ENCODE measurements at places on chromosomes 7 and 10. TPM values are rescaled to one million over a fixed set of nuclear protein-coding genes. Genes with fewer than 3 reads are reported as not detected.

The FBXL13 gene
- 38.7 TPM for total RNA-seq

The WASHC2A gene
- total RNA-seq = 34.6 TPM

The GATA3 gene
- 0.12 TPM for total RNA-seq

The APBB1IP gene
- not detected for total RNA-seq

The NCF1 gene
- not detected for total RNA-seq

DNA sequence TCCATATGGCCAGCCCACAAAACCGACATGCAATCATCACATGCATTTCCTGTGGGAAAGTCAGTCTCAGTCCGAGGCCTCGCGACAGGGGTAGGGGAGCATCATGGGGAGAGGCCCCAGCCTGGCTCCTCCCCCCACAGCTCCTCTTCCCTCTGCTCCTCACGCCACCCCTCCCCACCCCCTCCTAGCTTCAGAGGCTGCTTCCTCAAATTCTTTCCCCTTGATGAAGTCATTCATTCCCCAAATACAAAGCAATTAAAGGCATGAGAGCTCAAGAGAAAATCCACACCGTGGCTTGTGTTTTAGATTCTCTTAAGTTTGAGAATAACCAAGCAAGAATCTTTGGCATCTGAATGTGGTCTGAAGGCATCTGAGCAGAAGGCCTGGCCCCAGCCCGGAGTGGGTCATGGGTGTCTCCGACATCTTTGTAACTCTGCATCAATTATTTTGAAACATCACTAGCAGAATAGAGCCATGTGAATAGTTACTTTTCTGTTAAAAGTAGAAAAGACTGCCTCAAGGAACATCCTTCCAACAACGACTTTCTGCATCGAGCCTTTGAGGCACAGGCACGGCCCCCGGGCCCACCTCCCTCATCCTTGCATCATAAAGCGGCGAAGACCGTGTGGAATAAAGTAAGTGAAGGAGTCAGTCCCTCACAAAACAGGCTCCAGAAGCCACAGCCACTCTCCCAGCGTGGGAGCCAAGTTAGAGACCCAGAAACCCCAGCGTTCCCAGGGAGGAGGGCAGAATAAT, 90.9 kb downstream of the DIP2C start:
- no peak for DNase-seq

DNA sequence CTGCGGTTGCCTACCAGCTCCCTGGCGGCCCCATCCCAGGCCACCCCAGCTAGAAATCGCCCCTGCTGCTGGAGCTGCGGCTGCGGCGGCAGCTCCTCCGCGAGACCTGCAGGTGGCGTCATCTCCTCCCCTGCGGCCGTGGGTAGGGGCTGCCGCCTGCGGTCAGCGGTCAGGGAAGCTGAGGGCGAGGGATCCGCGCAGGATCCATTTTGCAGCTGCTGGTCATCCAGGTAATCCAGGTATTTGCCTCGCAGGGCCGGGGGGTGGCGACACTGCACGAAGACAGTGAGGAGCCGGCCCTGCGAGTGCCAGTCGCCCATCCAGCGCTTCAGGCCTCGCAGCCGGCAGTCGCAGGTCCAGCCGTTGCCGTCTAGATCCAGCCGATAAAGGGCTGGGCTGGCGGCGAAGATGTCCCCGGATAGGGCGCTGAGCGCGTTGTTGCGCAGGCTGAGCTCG, 1.5 kb downstream of the TRIL start:
- DNase-seq = no peak

- DNase-seq = no peak
Observed at GRCh38 chr10:93334181-93334580, 148.0 kb downstream of the MYOF start.

DNA sequence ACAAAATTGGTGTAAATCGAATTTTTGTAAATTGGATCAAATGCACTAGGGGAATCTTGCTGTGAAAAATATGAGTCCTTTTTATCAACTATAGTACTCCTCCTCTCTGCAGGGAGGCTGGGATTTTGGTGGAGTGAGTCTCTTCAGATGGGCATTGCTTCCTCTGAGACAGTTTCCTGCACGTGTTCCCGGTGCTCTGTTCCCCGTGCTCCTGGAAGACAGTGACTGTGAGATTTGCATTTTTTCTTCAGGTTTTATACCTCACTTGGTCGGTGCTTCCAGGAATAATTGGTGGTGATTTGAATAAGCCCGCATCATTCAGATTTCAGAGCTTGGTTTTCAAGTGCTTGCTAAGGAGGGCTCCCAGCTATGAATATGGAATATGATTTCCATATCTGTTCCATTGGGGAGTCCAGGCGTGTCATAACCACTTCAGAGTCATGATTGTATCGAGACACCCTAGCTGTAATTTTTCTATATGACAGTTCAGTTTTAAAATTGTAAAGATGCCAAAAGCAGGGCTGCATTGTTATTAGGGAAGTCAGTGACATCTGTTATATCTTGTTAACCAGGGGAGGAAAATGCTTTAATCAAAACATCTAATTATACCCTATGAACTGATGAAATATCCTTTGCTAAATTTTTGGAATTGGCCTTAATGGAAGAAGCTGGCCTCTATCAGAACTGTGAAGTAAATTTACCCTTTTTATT, 12.3 kb downstream of the AUTS2 start:
- DNase-seq = no peak

DNA sequence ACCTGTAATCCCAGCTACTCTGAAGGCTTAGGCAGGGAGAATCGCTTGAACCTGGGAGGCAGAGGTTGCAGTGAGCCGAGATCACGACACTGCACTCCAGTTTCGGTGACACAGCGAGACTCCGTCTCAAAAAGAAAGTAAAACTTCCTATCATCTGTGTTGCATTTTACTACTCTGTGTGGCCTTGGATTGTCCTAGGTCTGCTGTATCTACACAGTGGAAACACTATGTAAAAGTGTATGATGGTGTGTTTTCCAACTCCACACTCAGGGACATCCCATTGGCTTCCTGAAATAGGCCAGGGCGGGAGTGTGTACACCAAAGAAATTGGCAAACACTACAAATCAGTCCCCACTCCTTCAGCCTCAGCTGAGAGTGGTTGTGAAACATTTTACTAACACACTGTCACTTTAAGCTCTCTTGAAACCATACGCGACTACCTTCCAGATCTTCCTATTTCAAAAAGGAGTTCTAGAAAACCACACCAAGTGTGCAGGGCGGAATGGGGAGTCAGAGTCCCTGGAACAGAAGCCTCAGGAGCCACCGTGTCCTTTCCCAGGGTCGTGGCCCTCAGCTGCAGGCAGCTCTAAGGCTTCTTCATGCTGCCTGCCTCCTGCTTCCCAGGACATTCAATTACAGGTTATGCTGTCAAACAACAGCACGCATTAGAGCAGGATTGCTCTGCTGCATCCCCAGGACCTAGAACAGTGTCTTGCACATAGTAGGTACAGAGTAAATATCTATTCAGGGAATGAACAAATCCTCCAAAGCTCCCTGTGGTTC, 275.4 kb downstream of the PARD3 start:
- DNase-seq = no peak

DNA sequence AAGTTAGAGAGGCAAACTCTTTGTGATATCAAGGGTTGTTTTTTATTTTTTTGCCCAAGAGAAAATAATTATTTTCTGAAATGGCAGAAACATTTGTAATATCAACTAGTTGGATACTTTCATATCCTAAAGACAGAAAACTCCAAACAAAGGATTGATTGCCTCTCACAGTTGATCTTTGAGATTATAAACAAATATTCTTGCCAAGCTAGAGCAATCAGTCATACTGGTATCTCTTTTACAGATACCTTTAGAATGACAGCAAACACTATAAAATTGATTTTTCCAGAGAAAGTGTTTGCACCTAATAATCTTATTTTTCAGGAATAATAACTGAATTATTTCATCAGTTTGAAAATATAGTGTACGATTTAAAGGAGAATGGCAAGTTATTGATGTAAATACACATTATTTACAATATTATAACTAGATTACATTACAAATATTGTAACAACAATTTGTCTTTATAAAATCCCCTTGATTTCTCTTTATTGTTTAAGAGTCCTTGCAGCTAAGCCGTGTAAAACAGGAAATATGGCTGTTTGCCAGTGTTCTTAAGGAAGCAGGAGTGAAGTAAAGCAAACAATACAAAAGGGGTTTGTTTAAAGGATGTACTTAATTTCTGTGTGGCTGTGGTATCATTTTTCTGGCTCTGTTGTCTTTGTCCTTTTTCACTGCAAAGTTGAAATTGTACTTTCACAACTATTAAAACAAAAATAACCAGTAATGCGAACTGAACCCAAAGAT, 58.4 kb downstream of the MAPK8 start:
- DNase-seq = no peak

DNA sequence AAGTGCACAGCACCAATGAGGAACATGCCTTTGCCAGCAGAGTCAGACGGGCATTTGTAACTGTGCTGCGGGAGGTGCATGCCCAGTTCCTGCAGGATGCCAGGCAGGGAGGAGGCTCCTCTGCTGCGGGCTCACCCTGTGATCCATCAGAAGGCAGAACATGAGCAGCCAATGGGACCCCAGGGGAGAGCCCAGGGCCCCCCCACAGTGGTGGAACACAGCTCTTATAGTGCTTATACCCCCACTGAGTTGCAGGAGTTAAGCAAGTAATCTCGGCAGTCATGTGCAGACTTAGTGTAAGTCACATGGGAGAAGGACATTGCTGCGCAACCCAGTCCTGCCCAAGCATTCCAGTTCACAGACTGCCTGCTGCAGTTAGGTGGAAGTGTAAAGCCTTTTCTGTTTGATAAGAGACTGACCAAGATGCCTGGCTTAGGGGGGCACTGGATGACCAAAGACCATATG, 120.3 kb upstream of the TMEM106B start:
- no peak for DNase-seq

DNA sequence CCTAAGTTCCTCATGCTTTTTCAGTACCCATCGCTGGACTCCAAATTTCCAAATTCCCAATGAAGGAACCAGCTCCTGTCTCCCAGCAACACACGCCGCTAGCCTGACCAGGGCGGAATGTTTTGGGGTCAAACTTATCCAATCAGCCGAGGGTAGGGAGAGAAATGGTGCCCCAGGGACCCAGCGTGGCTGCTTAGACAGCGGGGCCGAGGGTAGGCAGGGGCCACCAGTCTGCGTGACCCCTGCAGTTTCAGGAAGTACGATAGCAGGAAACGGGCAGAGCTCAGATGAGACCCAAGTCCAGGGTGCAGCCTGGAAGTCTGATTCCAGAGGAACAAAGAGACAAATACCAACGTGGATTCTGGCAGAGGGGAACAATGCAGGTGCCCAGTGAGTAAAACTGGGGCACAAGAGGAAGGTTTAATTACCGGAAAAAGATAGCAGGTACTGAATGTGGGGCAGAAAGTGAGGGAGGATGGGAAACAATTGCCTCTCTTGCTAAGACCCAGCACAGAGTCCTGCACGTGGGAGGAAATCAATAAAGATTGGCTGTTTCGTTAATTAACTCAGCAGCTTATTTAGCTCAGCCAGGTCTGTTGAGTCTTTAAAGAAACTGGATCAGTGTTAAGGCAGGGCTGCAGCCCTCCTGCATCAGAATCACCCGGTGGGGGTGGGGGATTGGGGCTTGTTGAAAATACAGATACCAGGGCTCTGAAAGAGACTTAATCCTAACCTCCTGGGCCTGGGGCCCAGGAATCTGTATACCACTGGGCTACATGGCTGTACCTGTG, 50.4 kb upstream of the NFE2L3 start:
- DNase-seq = no peak

DNA sequence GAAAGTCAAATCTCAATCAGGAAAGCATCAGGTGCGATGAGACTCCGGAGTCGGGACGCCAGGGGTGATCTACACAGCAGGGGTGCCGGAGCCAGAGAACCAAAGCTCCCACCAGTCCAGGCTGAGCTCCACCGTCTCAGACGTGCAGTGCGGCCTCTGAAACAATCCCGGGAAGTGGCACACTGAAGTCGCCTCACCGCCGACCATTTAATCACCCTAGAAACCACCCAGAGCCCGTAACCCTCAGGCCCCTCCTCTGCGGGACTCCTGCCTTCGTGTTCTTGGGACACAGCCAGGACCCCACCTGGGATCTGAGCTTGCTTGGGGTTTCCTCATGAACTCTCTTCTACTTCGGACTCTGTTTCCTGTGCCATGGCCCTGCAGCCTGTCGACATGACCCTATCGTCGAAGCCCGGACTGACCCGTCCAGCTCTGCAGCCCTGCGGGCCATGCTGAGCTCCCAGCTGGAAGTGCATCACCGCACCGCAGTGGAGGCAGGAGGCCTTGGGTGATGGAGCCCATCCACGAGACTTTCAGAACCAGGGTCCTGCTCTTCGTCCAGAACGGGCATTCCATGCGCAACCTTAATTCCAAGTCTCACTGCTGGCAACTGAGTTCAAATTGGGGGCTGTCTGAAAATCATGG, 266.4 kb downstream of the PTPRN2 start:
- DNase-seq = no peak

DNA sequence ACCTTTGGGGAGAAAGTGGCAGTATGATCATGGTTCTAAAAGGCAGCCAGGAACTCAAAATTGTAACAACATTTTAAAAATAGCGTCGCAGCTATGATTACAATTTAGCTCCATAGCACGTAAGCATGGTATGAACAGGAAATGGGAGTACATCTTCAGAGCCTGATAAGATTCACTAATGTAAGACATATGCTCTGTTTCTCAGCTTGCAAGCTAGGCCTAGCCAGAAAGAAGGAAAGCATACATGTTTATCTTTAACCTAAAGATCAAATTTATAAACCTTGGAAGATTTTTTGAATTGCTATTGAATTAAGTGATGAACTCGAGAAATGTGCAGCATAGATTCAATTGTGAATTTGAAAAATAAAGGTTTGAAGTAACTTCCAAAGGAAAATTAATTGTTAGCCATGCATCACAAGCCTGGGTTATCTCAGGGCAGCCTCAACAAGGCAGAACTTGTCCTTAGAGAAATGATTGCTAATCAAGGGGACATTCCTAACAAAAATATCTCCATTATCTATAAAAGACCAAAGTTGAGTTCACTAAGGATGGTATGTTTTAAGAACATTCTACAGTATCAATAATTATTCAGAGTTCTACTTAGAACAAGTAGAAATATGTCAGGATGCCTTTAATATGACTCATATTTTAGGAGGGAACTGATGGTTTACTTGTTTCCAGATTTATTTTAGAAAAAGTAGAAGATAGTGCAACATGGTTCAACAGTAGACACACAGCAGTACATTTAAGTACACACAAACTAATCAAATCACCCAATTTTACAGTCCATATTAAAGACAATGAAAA, 38.8 kb upstream of the SEPTIN7 start:
- DNase-seq = no peak

DNA sequence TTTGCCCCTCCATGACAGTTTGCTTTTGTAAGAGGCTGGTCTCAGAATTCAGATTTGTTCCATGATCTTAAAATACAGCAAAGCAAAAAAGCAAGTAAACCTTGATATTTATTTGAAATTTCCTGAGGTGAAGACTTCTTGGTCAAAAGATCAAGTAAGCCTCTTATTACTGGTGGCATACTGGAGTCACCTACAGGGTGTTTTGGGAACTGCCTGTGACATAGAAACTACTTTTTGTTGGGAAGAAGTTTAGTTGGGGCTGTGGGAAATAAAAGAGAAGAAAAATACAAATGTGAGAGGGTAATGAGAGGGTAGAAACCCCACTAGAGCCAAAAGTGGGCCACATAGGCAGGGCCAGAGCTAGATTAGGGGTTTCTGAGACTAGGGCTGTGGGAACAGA, 217.9 kb downstream of the OTUD1 start:
- DNase-seq = no peak

GRCh38 chr10:95697429-95697828, 3.7 kb upstream of the TCTN3 start:
- no peak for DNase-seq
